ENCODE measurements at places on chromosomes 3 and 15.

DNA sequence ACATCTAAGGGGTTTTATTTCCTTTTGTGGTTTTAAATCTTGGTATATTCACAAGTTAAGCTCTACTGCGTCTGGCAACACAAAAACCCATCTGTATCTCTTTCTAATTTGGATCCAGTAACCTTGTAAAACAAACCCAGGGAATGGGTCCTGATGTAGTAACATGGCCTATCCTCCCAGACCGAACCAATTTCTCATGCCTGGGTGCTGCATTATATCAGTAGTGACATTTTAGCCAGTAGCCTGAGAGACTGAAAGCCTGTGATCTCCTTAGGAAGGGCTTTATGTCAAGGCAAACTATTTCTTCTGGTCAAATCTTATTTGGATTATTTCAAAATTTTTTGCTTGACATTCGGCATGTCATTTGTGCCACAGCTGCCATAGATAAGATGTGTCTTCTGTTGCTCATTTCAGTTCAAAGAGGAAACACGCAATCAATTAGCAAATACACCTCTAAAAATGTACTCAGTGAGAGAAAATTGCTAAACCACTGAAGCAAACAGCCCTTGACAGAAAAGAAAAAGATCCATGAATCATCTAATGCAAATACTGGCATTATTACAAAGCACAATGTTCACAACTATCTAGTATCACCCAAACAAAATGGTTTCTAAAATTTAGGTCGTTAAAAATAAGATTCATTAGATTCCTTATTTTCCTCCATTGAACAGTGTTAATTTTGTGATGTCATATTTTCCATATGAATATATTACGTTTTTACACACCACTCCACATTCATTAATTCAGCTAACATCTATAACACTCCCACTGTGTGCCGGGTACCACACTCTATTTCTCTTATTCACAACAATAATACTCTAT lies 4.0 kb downstream of the NPTN start:
- peak; percentile 49 for DNase-seq

- no peak for DNase-seq
Measured at GRCh38 chr3:133761605-133762484, 15.7 kb downstream of the TF start.

DNA sequence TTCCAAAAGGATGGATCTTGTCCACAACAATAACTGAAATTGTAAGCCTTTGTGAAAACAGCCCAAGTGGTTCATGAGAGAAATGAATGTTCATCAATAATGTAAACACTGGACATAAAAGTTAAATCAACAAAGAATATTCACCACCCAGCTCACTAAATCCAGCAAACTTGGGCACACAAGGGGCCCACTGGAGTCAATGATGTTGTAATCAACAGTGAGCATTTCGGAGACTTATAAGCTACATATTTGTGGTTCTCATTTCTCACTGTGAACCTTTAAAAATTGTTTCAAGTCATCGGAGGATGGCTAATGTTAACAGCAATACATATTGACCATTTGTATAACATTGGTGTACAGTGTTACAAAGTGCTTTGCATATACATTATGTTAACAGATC lies 63.1 kb downstream of the VGLL4 start:
- DNase-seq: no peak

DNA sequence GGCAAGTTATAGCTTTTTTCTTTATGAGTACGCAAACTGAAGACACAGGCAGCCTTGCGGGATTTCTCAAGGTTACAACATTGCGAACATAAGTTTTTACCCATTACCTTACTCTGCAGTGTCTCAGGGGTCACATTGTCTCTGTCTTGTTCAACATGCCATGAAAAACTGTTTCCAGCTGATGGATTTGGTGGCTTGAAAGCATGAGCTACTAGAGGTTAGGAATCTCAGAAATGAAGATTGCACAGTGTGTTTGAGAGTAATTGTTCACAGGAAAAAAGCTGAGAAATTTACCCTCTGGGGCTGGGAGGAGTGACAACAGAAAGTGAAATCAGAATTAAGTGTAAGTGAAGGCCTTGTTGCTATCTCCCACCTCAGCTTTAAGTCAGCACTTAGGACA lies 568.6 kb downstream of the TAFA4 start:
- DNase-seq: no peak
